ENCODE measurements at places on chromosomes 5 and 9. TPM values are rescaled to one million over a fixed set of nuclear protein-coding genes. Genes with fewer than 3 reads are reported as not detected.

DNA sequence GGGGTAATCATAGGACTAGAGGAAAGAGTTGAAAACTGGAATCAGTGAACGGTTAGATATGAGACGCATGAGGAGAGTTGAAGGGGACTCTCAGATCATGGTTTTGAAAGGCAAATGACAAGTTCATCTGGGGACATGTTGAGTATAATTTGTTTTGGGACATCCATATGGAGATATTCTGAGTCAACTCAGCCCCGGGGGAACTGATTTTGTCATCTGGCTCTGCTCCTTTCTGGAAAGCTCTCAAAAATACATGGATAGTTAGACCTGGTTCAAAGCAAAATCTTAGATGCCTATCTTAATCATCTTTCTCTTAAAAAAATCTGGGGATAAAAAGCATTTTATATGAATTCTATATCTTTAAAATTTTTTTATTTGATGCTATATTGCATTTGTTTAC, 161.2 kb downstream of the SNX18 start:
- DNase-seq, result no peak

Gene ENHO
- not detected for total RNA-seq

- no peak for DNase-seq
Measured at GRCh38 chr5:58002323-58002722, 457.6 kb downstream of the PLK2 start.

Gene DRD1
- total RNA-seq, result not detected

Gene VCAN
- total RNA-seq, result 47.1 TPM

- DNase-seq, result no peak
Measured at GRCh38 chr9:13598738-13599137, 319.2 kb upstream of the MPDZ start.

All from sigmoid colon (tissue), 7 donors.